ENCODE measurements at places on chromosomes 16 and 17. TPM values are rescaled to one million over a fixed set of nuclear protein-coding genes. Genes with fewer than 3 reads are reported as not detected.

Gene CIITA
- total RNA-seq = 0.93 TPM

Gene TM4SF5
- not detected for total RNA-seq

Gene MAP3K14
- 5.1 TPM for total RNA-seq

Gene EIF4A3
- total RNA-seq = 71.3 TPM

Gene SOST
- total RNA-seq = not detected

Gene OR3A3
- not detected for total RNA-seq

Gene AARS1
- 86.1 TPM for total RNA-seq

Gene TEKT5
- 0.12 TPM for total RNA-seq

Gene MT1E
- 15.1 TPM for total RNA-seq

Gene TBC1D3
- total RNA-seq = not detected

Gene GPR142
- total RNA-seq = 0.10 TPM
